ENCODE measurements at places on chromosomes 7 and 10.
A peak's percentile ranks its signal among the peaks of the same experiment; 100 is the strongest.

GRCh38 chr10:18545621-18546305, 105.6 kb downstream of the NSUN6 start:
- DNase-seq, result no peak

GRCh38 chr7:37352974-37353948, 95.4 kb downstream of the ELMO1 start:
- DNase-seq, result peak; percentile 22

- no peak for DNase-seq
These were observed 55.3 kb downstream of the NEURL1 start for GRCh38 chr10:103548581-103549348.

DNA sequence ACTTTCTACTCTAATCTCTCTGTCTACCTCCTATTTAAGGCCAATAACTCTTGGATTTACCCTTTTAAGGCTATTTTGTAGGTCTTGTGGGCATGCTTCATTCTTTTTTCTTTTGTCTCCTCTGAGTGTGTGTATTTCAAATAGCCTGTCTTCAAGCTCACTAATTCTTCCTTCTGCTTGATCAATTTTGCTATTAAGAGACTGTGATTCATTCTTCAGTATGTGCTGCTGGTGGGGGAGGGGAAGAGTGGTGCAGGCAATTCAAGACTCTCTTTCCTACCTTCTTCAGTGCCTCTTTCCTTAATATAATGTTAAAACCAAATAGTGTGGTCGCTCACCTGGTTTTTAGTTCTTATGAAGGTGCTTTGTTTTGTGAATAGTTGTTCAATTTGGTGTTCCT, 20.0 kb downstream of the ABCB1 start:
- no peak for DNase-seq

GRCh38 chr10:6504296-6504695, 75.8 kb downstream of the PRKCQ start:
- no peak for DNase-seq

- no peak for DNase-seq
These were observed 99.6 kb downstream of the STRA8 start for GRCh38 chr7:135333200-135333599.

- no peak for DNase-seq
These were observed 207.9 kb upstream of the MYO3A start for GRCh38 chr10:25725917-25726716.

Measured in stimulated activated CD8-positive, alpha-beta memory T cell treated with anti-CD3 and anti-CD28 coated beads, Interleukin-2, amount 100 ng/mL, for 1 hour (primary cell).